Nucleus accumbens (tissue), 56 donors: ENCODE measurements at places on chromosomes 1 and 21.

DNA sequence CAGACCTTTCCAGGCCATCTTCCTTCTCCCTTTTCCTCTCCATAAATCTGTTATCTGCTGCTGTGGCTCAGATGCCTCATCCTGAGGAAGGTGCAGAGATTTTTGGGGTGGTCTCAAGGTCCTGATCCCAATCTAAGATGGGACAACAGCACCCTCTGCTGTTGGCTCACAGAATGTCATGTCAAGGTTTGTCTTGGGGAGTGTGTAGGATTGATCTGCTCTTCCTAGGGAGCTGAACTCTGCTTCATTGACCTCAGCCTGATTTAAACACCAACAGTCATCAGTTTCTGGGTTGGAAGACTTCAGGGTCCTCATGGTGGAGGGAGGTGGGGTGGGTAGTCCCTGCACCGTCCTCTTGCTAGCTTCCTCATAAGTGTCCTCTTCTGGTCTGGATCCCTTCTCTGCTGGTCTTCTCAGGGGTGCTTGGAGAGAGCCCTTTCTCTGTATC is 62.8 kb upstream of the LAX1 start:
- DNase-seq, result peak; percentile 46

- DNase-seq, result no peak
These were observed 1.6 kb downstream of the KRTAP10-2 start for GRCh38 chr21:44549525-44550211.

- DNase-seq, result peak; percentile 56
These were observed 65.8 kb upstream of the VAMP3 start for GRCh38 chr1:7705048-7705907.

GRCh38 chr1:78370779-78371482 is 119.8 kb upstream of the PTGFR start:
- DNase-seq, result no peak

- DNase-seq, result no peak
These were observed 28.8 kb upstream of the CD84 start for GRCh38 chr1:160608057-160608456.

- no peak for DNase-seq
These were observed 482.1 kb upstream of the ADAMTS5 start for GRCh38 chr21:27448960-27449359.

GRCh38 chr1:33630686-33631085 is 158.2 kb downstream of the ZSCAN20 start:
- no peak for DNase-seq

- no peak for DNase-seq
These were observed 2204.3 kb downstream of the MRPL39 start for GRCh38 chr21:23402929-23403520.

DNA sequence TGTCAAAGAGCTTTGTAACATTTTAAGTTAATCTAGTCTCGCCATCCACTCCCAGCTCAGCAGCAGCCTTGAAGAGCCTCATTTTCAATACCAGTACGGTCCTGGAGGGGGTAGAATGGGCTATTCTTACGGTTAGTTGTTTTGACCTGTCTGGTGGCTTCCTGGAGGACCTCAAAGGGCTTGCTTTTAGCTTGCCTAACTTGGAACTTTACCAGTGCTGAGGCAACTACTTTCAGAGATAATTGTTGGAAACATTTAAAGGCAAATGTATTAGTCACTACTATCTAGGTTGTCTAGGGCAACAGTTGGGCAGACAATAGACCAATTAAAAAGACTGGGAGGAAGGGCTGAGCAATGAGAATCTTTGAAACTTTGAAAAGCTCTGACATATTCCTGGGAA is 56.0 kb downstream of the TTLL7 start:
- DNase-seq, result no peak

DNA sequence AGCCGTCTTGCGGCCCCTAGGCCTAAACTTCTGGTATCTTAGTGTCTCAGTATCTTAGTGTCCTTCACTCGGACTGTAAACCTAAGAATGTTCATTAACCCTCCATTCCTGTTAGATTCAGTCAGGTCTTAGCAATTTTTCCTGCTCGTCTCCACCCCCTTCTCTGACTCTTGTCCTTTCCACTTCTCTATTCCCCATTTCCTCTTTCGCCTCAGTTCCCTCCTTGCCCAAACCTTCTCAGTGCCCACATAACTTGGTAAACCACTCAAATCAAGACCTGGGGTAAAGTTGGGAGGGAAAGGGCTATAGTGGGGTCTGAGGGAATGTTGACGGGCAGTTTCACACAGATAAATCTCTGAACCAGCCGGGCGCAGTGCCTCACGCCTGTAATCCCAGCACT is 726 bp upstream of the FCER1G start:
- DNase-seq, result no peak
